ENCODE measurements at places on chromosomes 5 and 9.

DNA sequence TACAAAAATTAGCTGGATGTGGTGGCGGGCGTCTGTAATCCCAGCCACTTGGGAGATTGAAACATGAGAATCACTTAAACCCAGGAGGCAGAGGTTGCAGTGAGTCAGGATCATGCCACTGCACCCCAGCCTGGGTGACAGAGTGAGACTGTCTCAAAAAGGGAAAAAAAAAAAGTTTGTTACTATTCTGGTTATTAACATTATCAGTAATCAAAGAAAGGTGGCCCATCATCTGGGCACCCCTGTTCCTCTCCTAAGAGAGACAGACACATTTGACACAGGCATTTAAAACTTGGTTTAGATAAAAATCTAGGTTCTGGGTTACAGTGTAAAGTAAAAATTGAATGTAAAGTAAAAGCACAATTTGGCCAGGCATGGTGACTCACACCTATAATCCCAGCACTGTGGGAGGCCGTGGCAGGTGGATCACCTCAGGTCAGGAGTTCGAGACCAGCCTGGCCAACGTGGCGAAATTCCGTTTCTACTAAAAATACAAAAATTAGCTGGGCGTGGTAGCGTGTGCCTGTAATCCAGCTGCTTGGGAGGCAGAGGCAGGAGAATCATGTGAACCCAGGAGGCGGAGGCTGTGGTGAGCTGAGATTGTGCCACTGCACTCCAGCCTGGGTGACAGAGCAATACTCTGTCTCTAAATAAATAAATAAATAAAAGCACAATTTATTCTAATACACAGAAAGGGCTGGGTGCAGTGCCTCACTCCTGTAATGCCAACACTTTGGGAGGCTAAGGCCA lies 16.7 kb upstream of the PHYHD1 start:
- DNase-seq, result no peak

DNA sequence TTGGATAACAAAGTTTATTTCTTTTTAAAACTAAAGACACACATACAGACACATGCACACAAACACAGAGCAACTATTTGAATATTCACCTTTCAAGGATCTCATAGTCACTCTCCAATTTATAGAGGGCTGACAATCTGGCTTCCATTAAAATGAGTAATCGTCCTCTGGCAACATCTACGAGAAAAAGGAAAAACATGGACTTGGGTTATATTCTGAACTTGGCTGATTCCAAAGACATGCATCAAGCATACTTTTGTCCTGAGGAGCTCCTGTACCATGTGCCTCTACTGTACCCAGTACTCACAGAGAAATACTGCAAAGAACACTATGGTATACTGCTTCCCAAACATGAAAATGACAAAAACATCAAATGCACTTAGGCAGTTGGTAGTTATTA lies 15.4 kb downstream of the IARS1 start:
- DNase-seq, result no peak

DNA sequence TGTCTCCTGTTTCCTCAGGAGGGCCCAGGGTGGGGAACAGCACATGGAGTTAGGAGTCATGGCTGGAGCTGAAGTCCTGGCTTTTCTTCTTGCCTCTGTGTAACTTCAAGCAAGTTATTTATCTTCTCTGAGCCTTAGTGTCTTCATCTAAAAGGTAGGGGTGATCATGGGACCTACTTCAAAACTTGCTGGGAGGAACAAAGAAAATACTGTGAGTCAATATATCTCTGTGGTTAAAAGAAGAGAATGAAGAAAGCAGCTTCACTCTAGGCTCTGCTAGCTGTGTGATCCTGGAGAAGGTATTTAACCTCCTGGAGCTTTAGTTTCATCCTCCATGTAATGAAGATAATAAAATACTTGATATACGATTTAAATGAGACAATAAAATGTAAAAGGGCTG lies 26.5 kb downstream of the AFAP1L1 start:
- no peak for DNase-seq

- DNase-seq, result no peak
These were observed 233.2 kb upstream of the RFX3 start for GRCh38 chr9:3758816-3759576.

DNA sequence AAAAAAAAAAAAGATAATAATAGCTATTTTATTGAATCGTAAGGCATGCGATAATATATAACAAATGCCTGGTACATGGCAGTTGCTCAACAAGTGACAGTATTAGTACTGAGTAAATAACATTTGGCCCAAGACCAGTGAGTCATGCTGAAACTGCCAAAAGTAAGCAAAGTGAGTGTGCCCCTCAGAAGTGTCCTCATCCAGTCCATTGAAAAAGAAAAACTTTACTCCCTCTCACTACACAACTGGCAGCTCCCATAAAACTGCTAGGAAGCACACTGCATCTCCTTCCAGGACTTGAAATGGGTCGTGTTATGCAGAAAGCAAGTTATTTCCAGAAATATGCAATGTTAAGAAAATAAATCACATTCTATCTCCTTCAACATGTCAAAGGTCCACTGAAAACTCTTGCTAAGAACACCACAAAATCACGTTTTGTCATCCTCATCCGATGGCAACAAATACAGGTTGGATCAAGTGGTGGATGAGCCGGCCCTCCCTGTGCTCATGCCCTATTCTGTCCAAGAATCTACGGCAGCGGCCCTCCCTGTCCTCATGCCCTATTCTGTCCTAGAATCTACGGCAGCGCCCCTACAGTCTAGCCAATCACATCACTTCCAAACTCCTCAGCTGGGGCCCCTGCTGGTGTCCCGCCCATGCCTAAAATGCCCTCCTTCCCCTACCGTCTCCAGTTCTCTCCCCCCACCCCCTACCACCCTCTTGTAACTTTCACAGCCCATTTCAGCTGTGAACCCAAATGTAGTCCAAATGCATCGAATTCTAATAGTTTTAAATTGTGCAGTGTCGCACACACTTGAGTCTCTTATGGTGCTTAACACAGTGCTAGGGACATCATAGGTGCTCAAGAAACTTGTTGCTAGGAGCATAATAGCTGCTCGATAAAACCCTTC lies 12.5 kb downstream of the PTCH1 start:
- no peak for DNase-seq

DNA sequence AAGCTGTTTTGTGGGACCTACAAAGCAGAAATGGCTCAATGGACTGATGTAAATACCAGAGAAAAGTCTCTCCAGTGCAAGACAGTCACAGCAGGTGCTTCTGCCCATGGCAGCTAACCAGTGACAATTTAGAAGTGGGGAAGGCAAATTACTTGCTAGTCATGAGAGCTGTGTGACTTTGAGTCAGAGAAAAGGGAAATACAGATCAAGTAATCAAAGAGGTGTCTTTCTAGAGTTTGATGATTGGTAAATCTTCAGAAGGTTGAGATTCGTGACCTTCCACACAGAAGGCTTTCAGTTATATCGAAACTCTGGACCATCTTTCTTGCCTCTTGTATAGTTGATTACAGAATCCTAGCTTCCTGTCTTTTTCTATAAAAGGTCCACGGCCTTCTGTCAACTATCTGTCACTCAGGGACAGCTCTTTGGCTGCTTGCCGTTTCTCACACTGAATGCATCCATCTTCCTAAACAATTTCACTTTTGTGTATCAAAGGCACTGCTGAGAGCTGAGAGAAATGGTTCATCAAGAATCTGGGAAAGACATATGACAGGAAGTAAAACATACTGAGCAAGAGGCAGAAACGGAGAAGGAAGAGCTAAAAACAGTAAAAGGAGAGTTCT lies 993.9 kb upstream of the ACO1 start:
- no peak for DNase-seq

- no peak for DNase-seq
These were observed 850 bp downstream of the RRAGA start for GRCh38 chr9:19049917-19050636.

DNA sequence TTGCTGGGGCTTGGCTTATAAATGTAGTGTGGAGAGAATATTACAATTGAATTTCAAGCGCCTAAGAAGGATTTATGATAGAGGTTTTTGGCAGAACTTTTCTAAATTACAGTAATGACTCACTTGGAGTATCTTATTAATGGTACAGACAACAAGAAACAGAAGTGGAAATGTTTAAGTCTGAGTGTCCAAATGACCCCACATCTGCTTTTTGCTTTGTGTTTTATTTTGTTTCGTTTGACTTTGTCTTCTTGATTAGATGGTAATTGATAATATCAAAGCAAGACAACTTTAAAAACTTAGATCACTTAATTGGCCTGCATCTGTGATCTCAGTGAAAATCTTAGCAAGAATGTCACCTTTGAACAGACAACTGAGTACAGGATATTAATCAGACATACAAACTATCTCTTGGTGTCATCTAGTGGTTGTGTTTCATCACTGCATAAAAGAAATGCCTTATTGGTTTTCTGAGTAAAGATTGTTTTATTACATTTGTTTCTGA lies 577.4 kb downstream of the ISL1 start:
- DNase-seq, result no peak

DNA sequence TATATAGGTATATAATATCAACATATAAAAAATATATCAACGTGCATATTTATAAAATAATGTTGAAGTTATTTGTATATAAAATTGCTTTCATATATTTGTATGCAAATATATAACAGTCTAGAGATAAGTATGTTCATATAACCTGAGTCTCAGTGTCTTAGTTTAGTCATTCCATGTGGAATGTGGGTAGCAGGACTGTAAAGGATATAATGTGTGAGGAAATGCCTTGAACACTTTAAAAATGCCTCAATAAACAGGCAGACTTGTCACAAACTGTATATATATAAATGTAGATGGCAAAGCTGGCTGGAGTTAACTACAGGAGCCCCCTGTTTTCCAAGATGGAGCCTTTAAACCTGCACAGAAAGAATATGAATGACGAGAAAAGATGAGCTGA lies 48.4 kb downstream of the CCDC125 start:
- DNase-seq, result no peak

GRCh38 chr5:84384604-84385575 lies at the start of gene EDIL3:
TSS of gene EDIL3 (minus strand) at chr5:84384880. CDS start at chr5:84384374, 506 bp downstream.
- peak; percentile 30 for DNase-seq

DNA sequence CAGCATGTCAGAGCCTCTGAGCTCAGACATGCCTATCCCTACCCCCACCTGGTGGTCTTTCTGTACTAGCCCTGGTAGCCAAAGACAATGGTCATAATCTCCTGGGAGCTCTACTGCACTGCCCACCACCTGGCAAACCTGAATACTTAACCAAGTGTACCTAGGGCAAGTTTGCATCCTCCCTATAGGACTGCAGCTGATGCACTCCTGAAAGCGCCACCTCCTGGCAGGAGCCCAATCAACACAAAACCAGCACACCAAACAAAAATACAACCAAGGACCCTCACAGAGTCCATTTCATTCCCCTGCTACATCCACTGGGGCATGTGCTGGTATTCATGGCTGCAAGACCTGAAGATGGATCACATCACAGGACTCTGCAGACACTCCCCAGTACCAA lies 14.8 kb upstream of the FAM174A start:
- DNase-seq, result no peak

DNA sequence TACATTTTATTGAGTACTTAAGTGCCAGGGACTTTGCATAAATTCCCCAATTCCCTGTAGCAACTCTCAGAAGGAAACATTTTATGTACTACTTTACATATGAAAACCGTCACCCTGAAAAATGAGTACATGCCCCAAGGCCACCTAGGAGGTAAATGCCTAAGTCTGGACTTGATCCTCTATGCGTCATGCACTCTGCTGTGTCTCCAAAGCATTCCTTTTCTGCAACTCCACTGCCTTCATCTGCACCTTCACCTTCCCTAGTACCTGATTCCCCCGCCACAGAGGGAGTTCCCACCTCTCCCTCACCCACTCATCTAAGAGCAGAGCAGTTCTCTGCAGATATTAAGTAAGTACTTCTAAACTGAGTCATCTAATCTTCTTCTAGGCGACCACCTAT lies 75.2 kb upstream of the HRH2 start:
- no peak for DNase-seq

- DNase-seq, result no peak
These were observed 19.7 kb upstream of the CSF1R start for GRCh38 chr5:150105928-150106615.

GRCh38 chr5:66874004-66874403 lies 277.8 kb downstream of the MAST4 start:
- no peak for DNase-seq

DNA sequence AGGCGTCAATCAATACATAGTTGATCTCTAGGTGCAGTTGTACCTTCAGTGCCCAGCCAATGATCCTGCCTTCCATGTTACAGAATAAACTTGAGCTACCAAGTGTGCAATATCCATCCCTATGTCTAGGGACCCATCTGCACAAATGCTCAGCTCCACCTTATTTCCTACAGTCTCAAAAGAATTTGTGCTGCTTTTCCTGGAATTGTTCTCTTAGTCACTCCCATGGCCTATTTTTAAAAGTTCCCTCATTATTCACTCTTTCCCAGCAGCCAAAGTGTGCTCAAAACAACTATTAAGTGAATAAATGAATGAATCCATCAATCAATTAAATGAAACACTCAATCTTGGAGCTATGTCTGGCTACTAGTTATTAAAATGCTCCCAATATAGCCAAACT lies 14.7 kb downstream of the LIX1 start:
- DNase-seq, result no peak

GRCh38 chr5:151214614-151215545 lies 9.0 kb downstream of the CCDC69 start:
- no peak for DNase-seq

- DNase-seq, result no peak
These were observed 234.4 kb upstream of the GAS1 start for GRCh38 chr9:87181670-87182069.

GRCh38 chr9:87513161-87513560 lies 15.5 kb downstream of the DAPK1 start:
- no peak for DNase-seq

GRCh38 chr9:2741441-2742158 lies 24.3 kb downstream of the KCNV2 start:
- no peak for DNase-seq

DNA sequence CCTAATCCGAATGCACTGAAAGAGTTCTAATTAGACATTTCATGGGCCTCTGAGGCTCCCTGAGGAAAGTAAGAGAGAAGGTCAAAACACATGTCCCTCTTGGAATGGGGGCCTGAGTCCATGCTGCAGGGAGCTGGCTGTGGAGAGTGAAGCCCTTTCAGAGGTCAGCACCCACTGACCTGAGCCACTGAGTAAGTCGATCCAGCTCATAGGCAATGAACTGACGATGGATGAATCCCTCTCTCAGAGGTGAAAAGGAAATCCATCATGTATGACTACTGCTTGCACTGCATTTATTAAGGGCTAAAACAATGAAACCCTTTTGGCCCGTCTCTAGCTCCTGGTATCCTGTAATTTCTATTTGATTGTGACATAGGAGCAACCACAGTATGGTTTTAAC lies 288.9 kb upstream of the VLDLR start:
- no peak for DNase-seq

- DNase-seq, result no peak
These were observed 294.0 kb downstream of the SEC61B start for GRCh38 chr9:99515895-99516656.

DNA sequence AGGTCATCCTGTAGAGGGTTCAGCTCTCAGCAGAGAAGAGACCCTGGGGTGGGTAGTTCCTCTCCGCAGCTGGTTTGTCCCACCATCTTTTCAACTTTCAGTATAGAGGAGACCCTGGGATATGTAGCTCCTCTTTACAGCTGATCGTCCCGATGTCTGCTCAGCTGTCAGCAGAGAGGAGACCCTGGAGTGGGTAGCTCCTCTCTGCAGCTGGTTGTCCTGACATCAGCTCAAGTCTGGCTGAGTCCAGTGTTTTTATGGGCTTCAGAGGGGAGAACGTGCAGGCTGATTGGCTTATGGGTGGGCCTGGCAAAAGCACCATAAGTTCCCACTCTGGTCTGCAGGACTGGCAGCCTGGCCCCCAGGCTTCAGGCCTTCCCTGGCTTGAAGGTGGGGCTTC lies 80.8 kb downstream of the NLN start:
- no peak for DNase-seq
